Activated CD4-positive, alpha-beta memory T cell treated with anti-CD3 and anti-CD28 coated beads for 36 hours (primary cell): ENCODE measurements at places on chromosomes 5 and 9. TPM values are rescaled to one million over a fixed set of nuclear protein-coding genes. Genes with fewer than 3 reads are reported as not detected.

GRCh38 chr5:126769703-126770102 is 7.2 kb upstream of the LMNB1 start:
- DNase-seq = no peak

Gene SYK
- not detected for total RNA-seq

DNA sequence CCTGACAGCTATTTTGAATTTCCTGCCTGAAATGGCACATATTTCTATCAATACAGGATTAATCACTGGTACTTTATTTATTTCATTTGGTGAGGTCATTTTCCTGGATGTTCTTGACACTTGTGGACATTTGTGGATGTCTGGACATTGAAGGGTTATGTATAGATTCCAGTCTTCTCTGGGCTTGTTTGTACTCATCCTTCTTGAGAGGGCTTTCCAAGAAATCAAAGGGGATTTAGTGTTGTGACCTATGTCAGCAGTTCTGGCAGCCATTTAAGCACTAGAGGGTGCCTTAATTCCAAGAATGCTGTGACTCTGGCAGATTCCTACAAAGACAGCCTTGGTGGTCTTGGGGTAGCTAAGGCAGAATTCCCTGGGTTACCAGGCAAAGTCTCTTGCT is 259.7 kb downstream of the CSNK1G3 start:
- no peak for DNase-seq

- DNase-seq = no peak
Observed at GRCh38 chr9:130885484-130886375, 10.9 kb downstream of the QRFP start.

DNA sequence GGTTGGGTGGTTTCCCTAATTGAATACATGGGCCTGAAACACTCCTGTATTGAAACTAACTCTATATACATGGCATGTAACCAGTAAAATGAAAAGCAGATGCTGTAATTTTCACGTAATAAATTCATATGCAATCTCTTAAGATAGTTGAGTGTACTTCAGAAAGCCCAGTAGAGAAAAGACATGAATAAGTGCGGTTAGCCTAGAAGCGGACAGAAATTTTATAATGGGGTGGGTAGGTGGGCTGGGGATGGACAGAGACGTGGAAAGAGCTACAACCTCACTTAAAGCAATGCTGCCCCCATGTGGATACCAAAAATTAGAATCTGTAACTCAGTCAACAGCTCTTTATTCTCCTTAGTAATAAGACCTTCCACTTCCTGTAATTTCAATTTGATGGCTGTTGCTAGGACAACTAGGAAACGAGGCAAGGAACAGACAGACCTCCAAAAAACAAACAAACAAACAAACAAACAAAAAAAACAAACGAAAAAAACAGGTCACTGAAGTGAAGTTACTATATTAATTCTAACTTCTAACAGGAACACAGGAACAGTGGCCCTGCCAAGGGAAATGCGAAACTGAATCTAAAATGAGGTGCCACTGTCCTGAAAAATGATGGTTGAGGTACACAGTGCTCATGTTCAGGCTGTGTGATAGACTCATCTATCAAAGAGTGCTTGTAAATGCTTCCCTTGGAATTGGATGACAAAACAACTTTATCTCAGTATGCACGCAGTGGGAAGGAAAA is 103.4 kb upstream of the GNA14 start:
- no peak for DNase-seq

GRCh38 chr5:67102708-67103107 is 93.9 kb downstream of the CD180 start:
- no peak for DNase-seq

Gene CDHR2
- 0.38 TPM for total RNA-seq

DNA sequence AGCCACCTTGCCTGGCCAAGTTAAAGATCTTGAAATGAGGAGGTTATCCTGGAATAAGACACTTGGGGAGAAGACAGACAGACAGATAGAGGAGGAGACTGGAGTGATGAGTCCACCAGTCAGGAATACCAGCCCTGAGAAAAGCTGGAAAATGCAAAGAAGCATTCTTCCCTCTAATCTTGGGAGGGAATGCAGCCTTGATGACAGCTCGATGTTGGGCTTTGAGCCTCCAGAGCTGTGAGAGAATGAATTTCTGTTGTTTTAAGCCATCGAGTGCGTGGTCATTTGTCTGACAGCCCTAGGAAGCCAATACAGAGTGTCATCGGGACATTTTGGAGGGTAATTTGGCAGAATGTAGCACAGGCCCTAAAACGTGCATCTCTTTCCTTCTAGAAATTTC is 199.1 kb upstream of the IER5L start:
- DNase-seq = no peak

Gene RANBP3L
- total RNA-seq = not detected

DNA sequence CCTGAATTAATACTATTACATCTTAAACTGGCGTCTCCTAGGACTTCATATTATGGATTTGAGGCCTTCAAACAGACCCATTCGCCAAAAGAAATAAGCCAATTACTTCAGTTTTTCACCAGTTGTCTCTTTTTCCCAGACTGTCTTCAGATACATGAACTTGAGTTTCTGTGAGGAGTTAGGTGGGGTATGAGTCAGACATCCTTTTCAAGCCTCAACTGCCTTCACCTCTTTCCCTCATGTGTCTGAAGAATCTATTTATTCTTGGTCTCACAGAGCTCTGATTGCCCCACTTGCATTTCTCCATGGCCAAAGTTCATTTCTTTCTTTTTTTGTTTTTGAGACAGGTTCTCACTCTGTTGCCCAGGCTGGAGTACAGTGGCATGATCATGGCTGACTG is 12.5 kb downstream of the WNT8A start:
- no peak for DNase-seq

- DNase-seq = no peak
Observed at GRCh38 chr9:89305868-89306267, 5.1 kb upstream of the CKS2 start.

DNA sequence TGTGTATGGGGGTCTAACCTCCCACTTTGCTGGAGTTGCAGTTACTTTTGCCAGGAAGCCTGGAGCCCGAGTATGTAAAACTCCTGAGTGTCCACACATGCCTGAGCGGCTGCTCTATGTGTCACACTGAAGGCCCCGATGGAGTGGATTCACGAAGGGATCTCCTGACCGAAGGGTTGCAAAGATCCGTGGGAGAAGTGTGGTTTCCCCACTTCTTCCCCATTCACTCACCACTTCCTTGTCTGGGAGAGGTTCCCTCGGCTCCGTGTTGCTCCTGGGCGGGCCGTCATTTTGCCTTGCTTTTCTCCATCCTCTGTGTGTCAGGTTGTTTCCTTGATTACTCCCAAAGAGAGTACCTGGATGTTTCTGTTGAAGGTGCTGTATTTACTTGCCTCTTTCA is 16.2 kb upstream of the IL3 start:
- DNase-seq = no peak

Gene NPR3
- total RNA-seq = 0.15 TPM

DNA sequence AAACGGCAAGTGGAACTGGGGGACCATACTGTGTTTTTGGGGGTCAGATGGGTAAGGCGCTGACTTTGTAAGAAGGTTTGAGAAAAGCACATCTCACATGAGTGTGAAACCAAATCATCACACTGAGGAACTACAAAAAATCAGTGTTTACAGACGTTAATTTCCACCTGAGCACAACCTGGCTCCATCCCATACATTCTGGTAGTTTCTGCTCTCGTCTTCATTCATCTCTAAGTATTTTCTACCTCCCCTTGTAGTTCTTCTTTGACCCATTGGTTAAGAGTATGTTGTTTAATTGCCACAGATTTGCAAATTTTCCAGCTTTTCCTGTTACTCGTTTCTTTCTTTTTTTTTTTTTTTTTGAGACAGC is 8.9 kb upstream of the DPP7 start:
- DNase-seq = no peak

Gene ANKRD18B
- total RNA-seq = 1.5 TPM

DNA sequence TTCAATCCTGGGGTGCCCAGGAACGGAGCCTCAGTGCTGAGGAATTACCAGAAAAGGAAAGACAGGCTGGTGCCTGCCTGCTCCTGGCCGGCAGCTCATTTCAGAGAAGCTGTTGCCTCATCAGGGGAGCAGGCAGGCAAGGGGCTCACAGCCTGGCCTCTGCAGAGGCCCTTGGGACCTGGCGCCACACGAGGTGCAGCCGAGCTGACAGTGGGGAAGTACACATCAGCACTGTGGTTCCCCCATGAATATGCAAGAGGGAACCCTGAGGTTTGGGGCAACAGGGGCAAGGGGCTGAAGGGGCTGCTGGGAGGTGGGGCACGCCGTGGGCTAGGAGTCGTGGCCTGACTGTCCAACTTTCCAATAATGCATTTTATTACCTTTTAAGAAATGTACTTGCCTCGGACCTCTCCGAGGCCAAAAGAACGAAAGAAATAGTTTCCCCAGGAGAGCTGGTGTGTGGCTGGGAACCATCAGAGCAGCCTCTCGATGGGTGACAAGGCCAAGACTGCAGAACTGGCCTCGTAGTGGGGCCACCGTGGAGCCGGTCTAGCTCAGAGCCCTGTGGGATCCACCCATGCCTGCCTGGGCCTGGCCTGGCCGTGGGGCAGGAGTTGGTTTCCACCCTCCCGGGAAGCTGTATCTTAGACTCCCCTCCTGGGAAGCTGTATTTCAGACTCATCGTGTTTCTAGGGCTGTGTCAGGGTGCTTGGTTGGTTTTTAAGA is 198.6 kb downstream of the PAX5 start:
- no peak for DNase-seq

Gene PLAC8L1
- 0.36 TPM for total RNA-seq

- peak; percentile 40 for DNase-seq
Observed at GRCh38 chr9:35495984-35496383, 6.1 kb downstream of the RUSC2 start.

Gene FRMPD1
- total RNA-seq = not detected

- peak; percentile 62 for DNase-seq
Observed at GRCh38 chr5:96896806-96897205, 20.5 kb downstream of the ERAP2 start.

DNA sequence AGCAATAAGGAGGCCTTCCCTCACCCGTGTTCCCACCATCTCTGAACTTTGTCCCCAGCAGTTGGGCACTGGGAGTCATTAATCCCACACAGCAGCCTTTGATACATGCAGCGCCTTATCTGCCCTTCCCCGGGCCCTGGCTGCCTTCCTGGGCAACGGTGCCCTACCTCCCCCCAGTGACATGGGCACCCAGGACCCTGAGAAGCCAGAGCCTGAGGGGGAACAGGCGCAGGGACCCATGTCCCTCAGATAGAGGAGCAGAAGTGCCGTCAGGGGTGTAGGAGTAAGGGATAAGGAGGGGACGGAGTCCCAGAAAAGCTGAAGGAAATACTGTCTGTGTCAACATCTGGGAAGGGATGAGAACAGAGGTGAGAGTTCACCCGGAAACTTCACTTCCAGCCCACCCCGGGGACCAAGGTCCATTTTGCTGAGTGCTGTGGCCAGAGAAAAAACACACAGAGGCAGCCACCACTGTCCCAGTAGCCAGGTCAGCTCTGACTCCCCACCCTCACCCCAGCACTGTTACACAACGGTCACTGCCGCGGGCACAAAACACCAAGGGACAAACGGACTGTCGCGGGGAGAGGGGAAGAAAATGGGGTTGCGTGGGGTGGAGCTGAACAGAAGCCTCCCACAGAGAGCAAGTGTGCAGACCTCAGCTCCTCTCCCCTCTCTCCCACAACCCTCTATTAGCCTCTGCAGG is 3.8 kb downstream of the PCDH1 start:
- DNase-seq = no peak

Gene SPAAR
- total RNA-seq = not detected

- peak; percentile 84 for DNase-seq
Observed at GRCh38 chr9:6715755-6716643, 41.8 kb upstream of the KDM4C start.

GRCh38 chr9:85600675-85601263 is 141.0 kb downstream of the AGTPBP1 start:
- peak; percentile 33 for DNase-seq

GRCh38 chr9:9214066-9214465 is 1398.7 kb downstream of the PTPRD start:
- no peak for DNase-seq

Gene SPIN1
- 19.6 TPM for total RNA-seq

Gene EIF4EBP3
- 16.6 TPM for total RNA-seq

DNA sequence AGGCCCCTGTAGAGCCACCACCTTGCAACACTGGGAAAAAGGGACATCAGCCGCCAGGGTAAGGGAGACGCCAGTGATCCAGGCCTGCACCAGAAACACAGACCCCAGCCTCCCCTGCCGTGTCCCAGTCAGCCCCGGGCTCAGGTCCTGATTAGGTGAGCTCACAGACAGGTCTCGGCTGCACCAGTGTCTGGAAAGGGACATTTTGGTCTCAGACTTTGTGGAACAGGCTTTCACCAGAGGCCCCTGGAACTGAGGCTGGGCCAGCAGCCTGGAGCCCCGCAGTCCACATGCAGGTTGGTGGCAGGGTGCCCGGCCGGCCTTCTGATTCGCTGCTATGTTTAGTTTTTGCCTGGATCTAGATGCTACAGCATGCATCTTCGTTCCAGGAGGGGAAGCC is 369.0 kb upstream of the IRX4 start:
- no peak for DNase-seq

GRCh38 chr9:76215066-76215465 is 179.2 kb downstream of the RFK start:
- DNase-seq = no peak

Gene CNTLN
- 0.27 TPM for total RNA-seq

Gene GNA14
- total RNA-seq = not detected

- no peak for DNase-seq
Observed at GRCh38 chr9:27181381-27181780, 72.4 kb downstream of the TEK start.

Gene ANKRD34B
- not detected for total RNA-seq

DNA sequence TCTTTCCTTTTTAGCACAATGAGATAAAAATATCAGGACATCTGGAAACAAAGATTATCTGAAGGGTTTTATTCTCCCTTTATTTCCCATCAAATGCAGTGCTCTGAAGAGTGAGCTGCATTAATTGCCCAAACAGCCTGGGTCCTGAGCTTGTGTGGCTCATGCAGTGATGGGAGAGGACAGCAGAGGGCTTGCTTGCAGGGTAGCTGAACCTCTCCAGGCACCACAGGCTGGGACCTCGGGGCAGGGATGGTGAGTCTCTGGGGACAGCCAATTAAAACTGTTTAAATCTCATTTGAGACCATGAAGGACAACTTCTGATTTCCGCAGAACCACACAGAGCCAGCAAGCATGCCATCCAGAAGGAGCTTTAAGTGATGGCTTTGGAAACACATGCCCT is 71.2 kb downstream of the PLAC8L1 start:
- no peak for DNase-seq

- no peak for DNase-seq
Observed at GRCh38 chr5:73122875-73123810, 2.8 kb downstream of the TMEM171 start.

Gene SPTAN1
- total RNA-seq = 228 TPM

DNA sequence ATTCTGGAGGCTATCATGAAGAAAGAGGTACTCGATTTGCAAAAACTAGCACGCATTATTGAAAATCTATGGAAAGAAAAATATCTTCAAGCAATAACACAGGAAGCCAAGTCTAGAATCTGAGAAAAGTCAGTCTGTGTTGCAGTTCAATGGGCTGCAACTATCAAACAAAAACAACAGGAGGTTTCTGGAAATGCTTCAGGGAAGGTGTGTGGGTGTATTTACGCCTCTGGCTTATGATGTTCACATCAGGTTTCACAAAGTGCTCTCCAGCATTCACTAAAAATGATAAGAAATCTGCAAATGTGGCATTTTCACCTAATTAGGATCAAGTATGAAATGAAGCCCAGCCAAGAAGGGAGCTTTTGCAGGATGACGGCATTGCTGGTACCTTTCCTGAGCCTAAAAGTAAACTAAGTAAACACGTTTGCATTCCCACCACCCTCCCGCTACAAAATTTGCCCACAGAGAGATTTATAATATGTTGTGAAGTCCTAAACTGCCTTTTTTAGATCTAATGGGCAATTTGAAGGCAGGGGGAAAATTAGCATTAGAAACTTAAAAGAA is 146.4 kb downstream of the GABRB2 start:
- DNase-seq = no peak
